Activated CD4-positive, CD25-positive, alpha-beta regulatory T cell treated with anti-CD3 and anti-CD28 coated beads, Interleukin-2, amount 50 U/mL, for 16 hours (primary cell): ENCODE measurements at places on chromosomes 2 and 18.

DNA sequence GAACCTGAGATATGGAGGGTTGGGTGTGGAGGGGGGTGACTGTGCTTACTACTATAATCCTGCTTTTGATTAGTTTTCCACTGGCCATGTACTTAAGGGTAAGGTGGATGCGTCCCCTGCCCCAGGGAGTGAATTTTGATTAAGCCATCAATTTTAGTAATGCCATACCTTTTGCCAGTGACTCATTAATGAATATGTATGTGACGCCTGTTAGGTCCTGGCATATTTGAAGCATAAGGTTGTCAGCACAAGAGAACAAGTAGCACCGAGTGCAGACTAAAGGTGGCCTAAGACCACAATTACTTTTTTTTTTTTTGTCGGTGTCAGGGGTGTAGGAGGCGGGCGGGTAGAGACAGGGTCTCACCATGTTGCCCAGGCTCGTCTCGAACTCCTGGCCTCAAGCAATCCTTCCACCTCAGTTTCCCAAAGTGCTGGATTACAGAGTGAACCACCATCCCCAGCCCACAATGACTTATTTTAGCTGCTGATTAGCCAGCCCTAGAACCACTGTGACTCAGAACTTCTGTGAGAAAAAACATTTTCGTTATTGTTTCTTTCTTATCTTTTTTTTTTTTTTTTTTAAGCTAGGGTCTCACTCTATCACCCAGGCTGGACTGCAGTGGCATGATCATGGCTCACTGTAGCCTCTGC lies 7.0 kb downstream of the TANC1 start:
- DNase-seq: no peak

DNA sequence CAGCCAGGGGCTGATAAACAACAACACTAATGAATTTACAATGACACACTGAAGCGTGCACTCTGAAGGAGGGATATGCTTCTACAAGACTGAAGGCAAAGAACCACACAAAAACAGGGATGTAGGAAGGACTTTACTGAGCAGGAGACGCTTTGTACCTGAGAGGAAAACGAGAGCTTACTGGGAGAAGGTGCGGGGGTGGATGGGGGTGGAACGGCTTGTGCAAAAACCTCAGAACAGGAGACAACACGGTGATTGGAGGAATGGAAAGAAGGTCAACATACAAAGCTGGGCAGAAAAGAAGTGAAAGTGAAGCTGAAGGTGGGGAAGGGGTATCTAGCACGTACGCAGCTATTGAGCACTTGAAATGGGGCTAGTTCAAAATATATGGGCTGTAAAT lies 93.1 kb downstream of the SLC8A1 start:
- DNase-seq: no peak

DNA sequence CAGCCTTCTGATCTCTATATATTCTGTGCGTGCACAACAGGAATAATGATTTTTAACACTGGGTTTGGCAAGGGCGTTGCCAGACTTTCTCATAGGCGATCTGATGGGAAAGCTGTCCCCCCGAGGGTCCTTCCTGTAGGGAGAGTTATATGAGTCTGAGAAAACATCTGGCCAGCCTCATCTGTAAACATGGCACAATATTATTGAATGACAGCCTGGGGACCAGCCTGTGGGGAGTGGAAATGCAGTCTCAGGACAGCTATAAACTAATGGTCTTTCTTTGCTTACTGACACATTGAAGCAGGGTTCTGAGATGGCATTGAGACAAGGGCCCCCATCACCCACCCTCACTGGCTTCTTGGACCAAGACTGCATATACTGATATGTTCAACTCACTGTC lies 62.5 kb downstream of the CTIF start:
- DNase-seq: no peak

DNA sequence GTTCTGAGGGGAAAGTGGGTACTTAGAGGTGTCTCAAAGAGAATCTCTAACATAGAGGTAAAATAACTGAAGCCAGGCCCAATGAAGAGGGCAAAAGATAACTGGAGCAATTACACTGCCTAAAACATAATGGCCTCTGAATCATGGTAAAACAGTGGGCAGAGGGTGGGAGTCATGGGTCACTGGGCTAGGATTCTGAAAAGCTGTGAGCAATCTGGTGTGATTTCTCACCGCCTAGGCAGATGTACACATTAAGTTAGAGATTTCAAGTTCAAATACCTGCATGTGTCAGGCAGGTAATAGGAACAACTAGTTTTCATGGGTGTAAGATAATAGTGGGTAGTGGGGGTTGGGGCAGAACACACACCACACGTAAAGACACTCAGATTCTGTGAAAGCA lies 45.6 kb downstream of the INSIG2 start:
- DNase-seq: no peak

DNA sequence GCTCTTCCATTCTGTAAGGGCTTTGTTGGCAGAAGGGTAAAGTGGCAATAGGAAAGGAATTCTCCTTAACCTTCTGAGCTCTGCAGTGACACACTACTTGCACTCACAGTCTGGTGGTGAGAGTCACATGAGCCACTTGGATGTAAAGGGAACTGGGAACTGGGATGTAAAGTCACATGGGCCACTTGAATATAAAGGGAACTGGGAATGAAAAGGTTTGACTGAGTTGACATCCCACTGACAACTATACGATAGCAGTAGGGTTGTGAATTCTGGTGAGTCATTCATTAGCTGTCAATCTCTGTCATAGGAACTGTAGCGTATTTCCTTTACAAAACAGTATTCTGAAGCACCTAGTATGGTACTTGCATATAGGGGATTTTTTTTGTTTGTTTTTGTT lies 5.5 kb downstream of the RPE start:
- DNase-seq: no peak

DNA sequence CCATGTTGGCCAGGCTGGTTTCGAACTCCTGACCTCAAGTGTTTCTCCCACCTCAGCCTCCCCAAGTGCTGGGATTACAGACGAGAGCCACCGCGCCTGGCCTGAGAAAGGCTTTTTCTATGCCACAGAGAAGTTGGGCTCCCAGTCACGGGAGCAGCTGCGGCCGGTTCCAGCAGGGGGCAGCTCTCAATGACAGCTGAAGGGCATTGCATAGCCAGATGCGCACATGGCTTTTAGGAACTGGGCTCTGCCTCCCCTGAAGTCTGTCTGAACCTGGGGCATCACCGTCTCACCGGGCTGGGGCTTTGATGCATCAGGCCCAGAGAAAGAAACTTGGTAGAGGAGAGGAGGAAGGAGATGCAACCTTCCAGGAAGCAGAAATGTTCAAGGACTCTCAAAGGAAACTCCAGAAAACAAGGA lies 84.2 kb upstream of the LAPTM4A start:
- DNase-seq: no peak

DNA sequence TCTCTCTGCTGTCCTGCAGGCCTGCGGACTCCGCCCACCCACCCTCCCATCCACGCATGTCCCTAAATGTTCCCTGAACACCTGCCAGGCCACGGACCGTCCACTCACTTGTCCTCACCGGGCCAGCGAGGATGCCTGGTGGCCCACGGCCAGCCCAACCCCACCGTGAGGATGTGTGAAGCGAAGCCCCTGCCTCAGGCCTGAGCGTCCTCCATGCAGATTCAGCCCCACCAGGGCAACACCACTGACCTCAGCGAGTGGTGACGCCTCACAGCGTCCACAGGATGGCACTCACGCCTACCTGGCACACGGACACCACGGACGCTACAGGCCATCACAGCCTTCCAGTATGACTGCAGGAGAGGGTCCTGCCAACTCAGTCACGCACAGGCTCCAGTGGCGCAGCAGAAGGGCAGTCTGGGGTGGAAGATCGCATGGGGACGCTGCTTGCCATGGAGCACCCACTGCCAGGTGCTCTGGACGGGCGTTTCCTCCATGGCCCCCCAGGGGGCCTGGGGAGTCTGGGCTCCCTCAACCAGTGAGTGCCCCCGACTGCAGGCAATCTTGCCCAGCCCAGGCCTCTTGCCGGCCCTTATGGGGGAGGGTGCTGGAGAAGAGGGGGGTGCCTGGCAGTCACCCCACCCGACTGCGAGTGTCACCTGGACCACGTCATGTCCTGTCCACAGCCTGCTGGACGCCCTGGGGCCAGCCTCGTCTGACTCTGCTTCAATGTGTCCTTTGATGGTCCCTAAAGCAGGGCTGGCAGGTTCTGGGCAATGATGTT lies 25.4 kb downstream of the HDAC4 start:
- DNase-seq: no peak

DNA sequence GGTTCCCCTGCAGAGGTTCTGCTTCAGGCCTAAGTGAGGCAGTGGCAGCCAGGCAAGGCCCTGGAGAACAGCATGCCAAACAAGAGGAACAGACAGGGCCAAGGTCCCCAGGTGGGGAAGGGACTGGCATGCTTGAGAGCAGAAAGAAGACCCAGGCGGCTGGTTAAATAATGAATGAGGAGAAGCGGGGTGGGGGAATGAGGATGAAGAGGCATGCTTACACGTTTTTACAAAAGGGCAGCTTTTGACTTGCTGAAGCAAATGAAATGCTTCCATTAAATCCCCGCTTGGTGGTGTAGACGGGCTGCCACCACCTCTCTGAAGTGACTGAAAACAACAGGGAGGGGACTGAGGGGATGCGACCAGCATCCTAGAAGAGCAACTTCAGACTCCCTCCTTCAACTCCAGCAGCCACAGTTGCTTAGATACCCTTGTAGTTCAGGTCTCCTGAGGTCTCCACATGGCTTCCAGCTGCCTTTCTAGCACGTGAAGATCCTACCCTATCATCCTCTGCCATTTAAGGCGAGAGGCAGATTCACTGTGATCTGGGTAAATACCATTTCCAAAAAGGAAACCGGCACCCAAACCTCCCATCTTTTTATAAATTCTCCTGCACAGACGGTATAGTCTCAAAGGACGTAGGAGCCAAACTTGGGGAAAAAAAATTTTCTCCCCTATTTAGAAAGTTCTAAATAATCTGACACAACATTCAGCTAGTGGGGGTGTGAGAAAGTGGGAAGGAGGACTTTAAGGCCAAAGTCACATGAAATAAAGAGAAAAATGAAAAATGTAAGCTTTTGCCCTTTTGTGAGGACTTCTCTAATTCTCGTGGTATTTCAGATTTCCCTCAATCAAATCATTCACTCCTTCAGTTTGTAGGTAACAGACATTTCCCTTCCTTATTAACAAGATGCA lies 65.6 kb downstream of the CACNB4 start:
- DNase-seq: no peak

- no peak for DNase-seq
These were observed 321.0 kb downstream of the TNS1 start for GRCh38 chr2:217681791-217682190.
